SK-MEL-5 (cell line): ENCODE measurements at places on chromosomes 12 and 14.

GRCh38 chr12:43370263-43370662 is 181.7 kb downstream of the ADAMTS20 start:
- peak; percentile 88 for DNase-seq

GRCh38 chr12:127393465-127393864 is 873.5 kb upstream of the TMEM132C start:
- no peak for DNase-seq

GRCh38 chr12:31655792-31656191 is 3.7 kb upstream of the ETFBKMT start:
- DNase-seq: no peak

DNA sequence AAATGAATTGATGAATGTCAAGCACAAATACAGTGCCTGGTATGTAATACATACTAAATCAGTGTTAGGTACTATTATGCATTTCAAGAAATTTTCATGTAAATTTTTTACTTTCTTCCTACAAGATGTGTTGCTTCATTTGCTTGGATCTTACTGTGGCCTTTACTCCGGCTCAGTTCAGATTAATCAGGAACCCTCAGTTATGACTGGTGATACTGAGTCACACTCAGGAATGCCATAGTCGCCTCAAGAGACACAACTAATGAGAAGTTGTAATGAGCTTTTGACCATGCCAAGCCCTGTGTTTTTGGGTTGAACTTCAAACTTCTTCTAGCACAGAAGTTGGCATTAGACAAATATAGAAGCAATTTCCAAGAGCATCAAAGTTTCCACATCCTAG is 96.0 kb downstream of the TGFB3 start:
- DNase-seq: no peak

DNA sequence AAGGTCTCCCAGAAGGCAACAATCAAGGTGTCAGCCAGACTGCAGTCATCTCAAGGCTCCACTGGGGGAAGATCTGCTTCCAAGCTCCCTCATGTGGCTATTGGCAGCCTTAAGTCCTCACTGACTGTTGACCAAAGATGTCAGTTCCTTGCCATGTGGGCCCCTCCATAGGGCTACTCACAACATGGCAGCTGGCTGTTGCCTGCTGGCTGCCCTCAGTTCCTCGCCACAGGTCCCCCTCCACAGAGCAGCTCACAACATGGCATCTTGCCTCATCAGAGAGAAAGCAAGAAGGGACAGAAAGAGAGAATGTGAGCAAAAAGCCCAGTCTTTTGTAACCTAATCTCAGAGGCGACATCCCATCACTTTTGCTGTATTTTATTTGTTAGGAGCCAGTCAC is 34.4 kb upstream of the EGLN3 start:
- no peak for DNase-seq

- peak; percentile 42 for DNase-seq
These were observed 57.6 kb downstream of the EID3 start for GRCh38 chr12:104360983-104361707.

- DNase-seq: no peak
These were observed 211.5 kb downstream of the SLC15A4 start for GRCh38 chr12:128612150-128612850.

DNA sequence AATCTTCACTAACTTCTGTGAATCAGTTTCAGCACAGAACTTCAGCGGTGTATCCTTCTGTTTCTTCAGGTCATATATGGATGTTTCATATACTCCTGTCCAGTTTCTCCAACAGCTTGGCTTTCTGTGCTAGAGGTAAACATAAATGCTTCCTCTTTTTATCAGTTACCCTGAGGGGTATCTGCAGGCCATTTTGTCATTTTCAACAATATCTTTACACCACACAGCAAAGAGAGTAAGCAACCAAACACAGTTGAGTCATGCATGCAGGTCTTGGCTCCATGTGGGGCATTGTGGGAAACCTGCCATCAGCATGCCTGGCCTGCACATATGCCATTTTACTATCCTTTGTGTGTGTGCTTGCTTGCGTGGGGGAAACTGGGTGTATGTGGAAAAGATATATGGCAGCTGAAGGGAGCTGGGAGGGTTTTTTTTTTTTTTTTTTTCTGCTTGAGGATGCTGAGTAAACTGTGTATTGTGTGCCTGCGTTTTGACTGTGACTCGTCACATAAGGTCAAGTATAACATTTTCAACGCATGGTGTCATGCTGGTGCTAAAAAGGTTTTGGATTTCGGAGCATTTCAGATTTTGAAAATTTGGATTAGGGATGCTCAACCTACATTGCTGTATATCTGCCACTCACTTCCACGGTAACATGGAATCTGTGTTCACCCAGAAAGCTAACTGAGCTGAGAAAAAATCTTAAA is 56.1 kb upstream of the YARS2 start:
- DNase-seq: no peak

- DNase-seq: no peak
These were observed 170.0 kb downstream of the ZFP36L1 start for GRCh38 chr14:68622856-68623255.

GRCh38 chr12:115155665-115156645 is 472.0 kb upstream of the TBX3 start:
- no peak for DNase-seq

DNA sequence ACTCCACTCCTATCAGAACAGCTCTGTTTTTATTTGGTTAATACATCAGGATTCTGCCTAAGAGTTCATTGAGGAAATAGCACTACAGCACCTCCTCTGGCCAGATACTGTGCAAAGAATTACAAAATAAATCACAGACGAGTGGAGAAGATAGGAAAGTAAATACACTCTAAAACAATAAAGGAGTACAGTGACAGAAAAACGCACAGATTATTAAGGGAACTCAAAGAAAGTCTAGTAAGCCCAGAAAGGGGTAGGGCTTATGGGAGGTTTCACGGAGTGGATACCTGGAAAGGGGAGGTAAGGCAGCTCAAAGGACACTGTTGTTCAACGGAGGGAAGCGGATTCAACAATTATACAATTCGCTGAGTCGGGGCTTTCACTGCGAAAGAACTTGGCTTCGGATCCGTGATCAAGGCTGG is 5.5 kb downstream of the OR10AD1 start:
- DNase-seq: peak; percentile 61

DNA sequence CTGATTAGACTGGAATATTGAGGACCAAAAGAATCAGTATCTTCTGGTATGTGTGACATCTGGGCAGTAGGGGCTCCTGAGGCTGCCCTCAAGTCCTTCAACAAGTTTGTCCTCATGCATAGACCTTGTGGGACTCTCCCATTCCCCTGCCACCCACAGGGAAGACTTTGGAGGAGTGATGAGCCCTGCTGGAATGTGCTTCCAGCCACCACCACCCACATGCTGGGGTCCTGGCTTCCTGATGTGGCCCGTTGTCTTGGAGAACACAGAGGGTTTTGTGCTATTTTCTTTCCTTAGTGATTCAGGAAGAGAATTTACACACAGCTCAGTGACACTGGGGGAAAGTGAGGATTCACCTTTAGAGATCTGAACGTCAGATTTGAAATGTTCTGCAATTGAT is 29.2 kb upstream of the SEL1L start:
- no peak for DNase-seq

DNA sequence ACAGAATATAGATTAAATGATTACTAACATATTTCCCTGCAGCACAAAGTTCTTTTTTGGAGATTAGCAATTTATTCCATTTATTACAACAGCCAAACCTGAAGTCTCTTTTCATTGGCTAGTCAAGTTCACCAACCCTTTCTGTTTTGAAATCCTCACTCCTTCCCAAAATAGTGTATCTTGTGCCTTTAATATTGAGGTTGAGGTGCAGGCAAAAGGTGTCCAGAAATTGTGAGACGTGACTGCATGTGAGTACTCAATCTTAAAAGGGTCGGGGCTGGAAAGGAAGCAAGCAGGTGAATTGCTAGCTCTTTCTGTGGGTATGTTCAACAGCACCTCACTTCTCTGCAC is 11.1 kb upstream of the FOXN3 start:
- no peak for DNase-seq

DNA sequence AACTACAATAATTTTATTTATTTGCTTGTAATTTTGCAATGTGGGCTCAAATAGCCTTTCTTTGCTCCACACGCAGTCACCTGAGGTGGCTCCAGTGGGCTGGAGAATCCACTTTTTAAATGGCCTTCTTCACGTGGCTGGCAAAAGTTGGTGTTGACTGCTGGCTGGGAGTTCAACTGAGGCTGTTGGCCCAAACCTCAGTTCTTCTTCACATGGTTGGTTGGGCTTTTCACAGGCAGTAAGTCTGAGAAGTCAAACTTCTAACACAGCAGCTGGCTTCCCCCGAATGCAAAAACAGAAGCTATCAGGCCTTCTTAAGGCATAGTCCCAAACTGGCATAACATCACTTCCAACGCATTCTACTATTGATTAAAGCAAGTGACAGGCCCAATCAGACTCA is 2.1 kb upstream of the OXA1L start:
- no peak for DNase-seq

DNA sequence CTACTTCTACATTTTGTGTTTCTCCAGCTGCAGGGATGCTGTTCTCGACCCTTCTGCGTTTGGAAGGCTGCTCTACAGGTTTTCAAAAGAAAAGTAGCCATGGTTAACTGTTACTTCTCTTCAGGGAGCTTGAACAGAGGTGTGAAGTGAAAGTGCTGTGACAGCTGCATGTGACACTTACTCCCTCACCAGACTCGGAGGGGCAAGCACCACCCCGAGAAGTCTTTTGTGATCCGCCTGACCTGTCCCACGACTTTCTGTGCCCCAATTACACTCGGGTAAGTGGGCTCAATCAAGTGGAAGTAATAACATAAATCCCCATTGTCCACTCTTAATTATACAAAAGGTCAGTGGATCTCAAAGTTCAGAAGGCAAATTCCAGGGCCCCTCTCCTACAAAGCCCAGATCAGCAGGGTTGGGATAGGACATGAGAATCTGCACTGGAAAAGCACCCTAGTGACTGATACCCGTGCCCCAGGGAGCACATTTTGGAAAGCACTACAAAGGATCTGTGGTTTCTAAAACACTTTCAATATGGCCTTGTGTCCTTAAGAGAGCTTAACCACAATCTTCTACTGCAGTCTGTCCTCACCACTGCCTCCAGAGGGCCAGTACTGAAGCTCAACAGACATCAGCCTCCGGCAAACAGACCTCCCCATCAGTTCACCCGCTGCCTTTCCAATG is 11.5 kb downstream of the FICD start:
- peak; percentile 46 for DNase-seq

GRCh38 chr12:90987520-90987919 is 17.3 kb downstream of the EPYC start:
- no peak for DNase-seq

GRCh38 chr14:63174760-63175191 is 29.5 kb upstream of the RHOJ start:
- peak; percentile 89 for DNase-seq

DNA sequence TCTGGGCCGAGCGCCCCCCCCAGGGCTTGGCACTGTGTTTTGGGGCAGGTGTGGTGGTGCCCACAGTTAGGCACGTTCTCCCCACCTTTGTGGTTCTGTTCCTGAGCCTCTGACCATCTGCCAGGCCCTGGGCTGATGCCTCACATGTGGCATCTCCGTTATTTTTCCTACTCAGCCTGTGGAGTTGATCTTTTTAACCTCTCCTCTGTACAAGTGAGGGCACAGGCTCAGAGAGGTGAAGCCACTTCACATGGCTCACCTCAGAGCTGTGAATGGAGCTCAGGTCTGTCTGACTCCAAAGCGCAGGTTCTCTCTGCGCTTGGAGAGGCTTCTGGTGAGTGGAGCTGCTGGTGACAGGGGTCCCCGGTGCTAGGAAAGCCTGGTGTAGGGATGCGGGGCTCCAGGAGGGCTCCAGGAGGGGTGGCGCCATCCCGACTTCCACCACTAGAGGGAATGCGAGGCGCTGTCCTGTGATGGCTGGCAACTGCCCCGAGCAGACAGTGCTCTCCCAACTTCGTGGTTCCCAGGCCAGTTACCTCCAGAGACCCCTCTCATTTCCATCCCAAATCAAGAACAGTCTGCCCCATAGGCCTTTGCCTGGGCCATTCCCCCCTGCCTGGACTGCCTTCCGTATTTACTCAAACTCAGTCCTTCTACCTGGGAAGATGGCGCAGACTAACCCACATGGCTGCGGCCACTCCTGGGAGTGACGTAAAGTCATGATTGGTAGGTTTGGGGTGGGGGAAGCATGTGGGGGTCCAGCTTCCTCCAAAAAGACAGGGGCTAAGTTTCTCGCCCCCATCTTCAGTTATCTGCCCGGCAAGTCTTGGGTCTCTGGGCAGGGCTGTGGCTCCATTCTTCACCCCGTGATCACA is 9.9 kb downstream of the BCL7A start:
- DNase-seq: peak; percentile 60

DNA sequence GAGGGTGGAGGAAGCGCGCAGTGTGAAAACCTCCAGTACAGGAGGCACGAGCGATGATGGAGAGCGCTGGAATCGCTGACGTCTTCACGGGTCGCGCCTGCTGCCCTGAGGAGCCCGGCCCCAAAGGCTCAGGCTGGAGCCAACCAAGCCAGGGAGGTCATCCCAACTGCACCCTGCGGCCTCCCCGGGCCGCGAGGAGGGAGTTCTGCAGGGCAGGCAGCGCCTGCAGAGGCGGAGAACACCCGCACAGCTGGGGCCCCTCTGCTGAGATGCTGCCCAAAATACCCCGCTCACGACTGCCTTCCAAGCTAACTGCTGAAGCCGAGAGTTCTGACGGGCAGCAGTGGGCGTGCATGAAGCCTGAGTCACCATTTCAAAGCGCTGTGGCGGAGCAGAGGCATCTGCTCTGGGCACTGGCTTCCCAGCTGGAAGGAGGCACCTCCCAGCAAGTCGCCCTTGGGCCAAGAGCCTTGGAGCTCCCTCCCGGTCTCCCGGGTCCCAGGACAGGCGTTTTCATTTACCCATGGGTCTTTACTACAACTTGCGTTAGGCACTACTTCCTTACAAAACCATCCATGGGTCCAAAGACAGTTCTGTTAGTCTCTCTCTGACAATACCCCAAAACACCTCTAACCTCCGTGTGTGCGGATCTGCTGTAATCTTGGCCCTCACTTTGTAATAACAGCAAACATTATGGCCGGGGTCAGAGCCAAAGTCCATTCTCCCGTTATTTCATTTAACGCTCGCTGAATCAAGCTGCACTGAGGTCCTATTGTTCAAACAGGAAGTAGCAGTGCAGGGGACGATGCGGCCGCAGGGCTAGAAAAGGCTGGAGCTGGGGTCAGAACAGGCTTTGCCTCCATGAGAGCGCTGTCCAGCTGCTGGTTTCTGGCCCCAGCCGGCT is 60.1 kb upstream of the RIMBP2 start:
- DNase-seq: peak; percentile 88

GRCh38 chr12:114920771-114921554 is 237.0 kb upstream of the TBX3 start:
- no peak for DNase-seq

DNA sequence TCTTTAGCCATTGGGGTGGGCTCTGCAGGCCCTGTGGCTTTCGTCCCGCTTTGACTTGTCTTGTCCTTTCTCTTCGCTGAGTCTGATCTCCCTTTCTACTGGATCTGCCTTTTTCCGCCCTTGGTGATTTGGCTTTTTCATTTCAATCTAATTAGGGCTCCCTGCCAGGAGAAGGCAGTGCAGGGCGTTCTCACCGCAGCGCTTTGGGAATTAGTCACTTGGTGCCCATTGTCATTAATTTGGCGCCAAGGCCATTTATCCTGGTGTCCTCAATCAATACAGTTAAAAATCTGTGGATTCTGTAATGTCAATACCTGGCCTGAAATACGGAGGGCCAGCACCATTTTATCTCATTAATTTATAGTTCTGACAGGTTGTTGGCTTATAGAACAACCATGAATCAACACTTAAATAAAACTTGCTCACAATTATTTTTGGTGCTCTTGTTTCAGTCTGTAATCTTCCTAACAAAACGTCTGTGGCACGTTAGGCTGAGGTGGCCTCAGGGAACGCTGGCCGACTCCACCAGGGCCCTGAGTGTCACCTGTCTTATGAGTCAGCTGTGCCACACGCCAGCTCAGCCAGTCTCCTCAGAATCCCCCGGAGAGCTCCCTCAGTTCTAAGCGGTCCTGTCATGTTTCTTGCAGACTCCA is 115.7 kb downstream of the BEGAIN start:
- DNase-seq: no peak
